Umbilical cord (tissue), 2 donors: ENCODE measurements at places on chromosomes 7 and 10.

- DNase-seq, result no peak
Observed at GRCh38 chr10:71423901-71424300, 27.2 kb downstream of the CDH23 start.

GRCh38 chr7:130329681-130330080 is 14.9 kb upstream of the CPA5 start:
- peak; percentile 63 for DNase-seq

DNA sequence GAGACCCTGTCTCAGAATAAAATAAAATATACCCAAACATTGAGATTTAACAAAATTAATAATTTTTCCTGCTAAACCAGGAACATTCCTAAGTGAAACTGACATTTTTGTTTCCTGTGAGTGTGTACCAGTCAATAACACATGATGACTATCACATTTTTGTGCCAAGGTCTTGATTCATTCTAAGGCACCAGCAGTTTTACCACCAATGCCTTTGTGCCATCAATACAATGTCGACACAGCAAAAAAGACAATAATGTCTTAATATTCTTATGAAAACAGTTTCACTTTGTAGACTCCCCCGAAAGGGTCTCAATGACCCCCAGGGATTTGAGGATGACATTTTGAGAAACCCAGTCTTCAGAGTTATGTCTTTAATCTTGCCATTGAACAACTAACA is 7.2 kb upstream of the CADPS2 start:
- DNase-seq, result no peak

DNA sequence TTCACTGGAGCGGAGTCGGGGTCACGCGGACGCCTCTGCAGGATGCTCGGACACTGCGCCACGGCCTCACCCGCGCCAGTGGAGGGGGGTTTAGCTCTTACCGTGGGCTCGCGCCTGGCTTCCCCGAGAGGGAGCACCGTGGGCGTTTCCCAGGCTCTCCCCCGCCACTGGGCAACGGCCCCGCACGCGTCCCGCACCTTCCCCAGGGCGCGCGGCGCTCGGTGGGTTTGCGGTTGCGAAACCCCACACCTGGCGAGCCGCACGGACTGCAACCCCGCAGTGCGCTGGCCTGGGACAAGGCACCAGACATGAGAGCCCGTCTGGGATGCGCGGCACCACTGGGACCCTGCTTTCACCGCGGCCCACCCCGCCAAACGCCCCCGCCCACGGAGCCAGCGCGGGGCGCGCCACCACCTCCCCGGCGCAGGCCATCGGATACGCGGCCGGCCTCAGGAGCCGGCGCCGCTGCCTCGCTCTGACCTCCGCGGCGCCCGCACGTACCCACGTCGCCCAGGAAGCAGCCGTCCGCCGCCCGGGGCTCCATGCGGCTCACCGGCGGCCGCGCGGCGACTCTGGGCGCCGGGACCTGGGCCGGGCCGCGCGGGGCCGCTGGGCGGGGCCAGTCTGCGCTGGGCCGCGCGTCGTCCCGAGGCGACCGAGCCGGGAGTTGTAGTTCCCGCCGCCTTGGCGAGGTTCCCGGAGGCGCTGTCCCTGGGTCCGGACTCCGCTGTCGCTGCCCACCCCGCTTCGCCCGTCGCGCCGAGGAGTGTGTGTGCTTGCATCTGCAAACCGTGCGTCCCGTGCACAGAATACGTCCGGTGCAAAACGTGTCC is at the start of gene ASB13:
TSS of gene ASB13 (minus strand) at position 588 of the 833 bp plus-strand sequence. CDS start at position 544, 44 bp downstream.
- peak; percentile 57 for DNase-seq

DNA sequence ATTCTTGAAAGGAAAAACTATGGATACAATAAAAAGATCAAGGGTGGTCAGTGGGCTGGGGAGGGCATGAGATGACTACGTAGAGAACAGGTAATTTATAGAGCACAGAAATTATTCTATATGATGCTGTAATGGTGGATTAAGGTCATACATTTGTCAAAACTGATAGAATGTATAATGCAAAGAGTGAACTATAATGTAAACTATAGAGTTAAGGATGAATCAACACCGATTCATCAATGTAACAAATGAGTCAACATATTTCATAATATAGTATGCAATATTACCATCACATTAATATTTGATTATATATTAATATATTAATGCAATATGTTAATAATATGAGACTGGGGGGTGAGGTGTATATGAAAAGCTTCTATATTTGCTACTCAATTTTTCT is 555.6 kb upstream of the POT1 start:
- DNase-seq, result no peak

DNA sequence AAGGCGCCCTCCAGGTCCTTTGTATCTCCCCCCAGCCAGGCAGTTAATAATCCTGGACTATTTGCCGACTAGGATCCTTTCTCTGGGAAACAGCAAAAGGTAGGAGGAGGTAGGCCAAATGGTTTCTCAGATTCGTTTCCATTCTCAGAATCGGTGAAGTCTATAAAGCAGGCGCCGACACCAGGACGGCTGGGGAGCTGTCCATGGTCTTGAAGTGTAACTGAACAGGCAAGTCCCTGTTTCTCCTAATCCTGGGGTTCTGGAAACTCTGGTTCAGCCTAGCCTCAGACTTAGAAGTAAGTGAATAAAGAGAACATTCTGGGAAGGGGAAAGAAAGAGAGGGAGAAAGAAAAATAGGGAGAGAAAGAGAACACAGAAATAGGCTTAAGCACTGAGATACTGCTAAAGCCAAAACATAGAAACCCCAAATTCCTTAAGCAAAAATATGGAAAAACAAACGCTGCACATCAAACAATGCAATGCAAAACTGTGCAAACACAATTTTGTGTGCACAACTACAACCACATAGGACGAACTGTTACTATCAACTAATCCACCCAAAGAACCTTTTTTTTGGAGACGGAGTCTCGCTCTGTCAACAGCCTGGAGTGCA is 11.1 kb upstream of the INA start:
- DNase-seq, result peak; percentile 88

- DNase-seq, result no peak
Observed at GRCh38 chr7:152869677-152870051, 110.1 kb downstream of the ACTR3B start.

- no peak for DNase-seq
Observed at GRCh38 chr7:128456255-128456725, 612 bp downstream of the HILPDA start.
